ENCODE measurements at places on chromosomes 3 and 15.

- DNase-seq, result no peak
These were observed 32.8 kb downstream of the MUC20 start for GRCh38 chr3:195753581-195753980.

DNA sequence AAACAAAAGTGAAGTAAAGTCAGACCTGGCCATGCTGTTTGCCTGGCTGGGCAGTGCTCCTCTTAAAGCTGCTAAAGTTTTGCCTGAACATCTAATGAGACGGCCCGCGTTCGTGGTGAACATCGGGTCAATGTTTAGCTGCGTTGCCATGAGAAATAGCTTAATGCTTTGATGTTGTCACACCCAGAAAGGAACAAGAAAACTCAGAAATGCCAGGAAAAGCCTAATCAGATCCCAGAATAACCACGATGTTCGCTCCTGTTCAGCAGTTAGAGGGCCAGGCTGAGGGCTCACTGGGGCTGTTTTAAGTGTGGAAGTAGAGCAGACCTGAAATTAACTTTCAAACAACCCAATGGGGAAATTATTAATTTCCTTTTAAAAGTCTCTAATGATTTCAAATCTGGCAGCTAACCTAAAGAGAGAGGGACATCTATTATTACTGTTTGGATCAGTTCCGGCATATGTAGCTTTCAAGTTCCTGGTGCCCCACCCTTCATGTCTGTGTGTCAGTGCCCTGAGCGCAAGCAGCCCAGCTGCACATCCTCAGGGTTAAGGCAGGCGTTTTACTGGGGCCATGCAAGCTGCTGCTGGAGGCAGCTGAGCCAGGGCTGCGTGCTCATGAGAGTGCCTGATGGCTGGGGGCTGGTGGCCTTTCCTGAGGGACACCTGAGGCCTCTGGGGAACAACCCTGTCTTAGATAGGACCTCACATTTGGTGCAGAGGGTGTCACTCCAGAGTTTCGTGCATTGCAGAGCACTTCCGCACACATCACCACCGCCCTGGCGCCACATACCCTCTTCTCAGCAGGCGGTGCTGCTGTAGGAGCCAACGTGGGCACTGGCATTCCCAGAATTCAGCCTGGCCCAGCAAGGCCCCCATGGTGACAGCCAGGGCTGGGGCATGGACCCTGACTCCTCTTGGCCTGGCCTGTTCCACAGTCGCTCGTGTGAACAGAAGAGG lies 76.6 kb downstream of the LRRK1 start:
- DNase-seq, result no peak

- no peak for DNase-seq
These were observed 29.9 kb upstream of the MFSD1 start for GRCh38 chr3:158771982-158772381.

GRCh38 chr15:85422607-85423006 lies 42.2 kb downstream of the AKAP13 start:
- no peak for DNase-seq

DNA sequence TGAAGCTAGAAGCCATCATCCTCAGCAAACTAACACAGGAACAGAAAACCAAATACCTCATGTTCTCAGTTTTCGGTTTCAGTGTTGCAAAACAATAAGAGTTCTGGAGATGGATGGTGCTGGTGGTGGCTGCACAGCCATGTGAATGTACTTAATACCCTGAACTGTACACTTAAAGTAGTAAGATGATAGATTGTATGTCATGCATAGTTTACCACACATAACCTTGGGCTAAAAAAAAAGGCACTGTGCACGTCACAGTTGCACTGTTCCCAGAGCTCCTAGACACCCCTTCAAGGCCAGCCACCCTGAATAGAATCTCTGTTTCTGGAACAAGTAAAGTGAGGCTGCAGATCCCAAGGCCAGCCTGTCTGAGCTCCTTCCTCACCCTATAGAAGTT lies 243.3 kb upstream of the IGF1R start:
- no peak for DNase-seq

DNA sequence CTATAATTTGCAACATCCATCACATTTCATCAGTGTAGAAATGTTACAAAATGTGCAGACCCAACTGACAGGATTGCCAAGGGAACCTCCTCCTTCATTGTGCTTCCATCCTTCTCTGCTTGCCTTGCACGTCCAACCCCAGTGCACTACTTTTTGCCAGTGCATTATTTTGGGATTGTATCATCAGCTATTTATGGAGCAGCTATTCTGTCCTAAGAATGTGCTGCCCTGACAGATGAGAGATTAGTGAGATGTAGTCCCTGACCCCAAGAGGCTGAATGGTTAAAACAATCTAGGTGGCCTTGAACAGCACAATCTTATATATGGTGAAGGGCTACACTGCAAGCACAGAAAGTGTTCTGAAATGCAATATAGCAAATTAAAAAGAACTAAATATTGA lies 935.8 kb downstream of the IGSF11 start:
- no peak for DNase-seq

- no peak for DNase-seq
These were observed 2.9 kb upstream of the RBM6 start for GRCh38 chr3:49937090-49937489.

DNA sequence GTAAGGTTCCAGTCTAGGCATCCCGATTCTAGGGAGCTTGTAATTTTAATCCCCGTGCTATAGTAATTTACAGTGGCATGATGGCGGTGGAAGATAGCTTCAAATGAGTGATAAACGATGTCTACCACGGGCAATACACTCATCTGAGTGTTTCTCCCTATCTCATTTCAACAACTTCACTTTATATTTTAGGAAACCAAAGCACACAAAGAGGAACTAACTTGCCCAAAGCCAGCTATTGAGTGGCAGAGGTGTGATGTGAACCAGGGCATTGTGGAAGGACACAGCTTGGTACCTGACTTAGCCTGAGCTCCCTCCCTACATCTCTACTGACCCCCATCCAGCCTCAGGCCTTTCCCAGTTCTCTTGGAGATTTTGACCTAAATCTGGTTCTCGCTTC lies 16.9 kb upstream of the FILIP1L start:
- no peak for DNase-seq

DNA sequence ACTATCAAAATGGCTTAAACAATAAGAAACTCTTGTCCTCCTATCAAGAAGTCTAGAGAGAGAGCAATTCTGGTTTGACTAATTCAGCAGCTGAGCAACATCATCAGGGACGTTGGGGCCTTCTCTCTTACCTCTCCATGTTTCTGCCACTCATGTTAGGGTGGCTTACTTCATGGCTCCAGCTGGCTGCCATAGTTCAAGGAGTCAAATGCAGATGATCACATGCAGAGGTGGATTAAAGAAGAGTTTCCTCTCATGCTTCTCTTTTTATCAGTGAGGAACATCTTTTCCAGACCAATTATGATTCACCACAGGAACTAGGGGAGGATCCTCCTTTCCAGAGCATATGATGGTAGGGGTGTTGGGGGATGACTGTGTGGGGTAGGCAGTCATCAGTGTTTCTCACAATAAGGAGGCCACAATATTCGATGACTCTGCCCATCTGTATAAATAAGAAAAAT lies 45.5 kb downstream of the NEK11 start:
- no peak for DNase-seq

GRCh38 chr3:69203631-69204314 lies 81.4 kb upstream of the LMOD3 start:
- DNase-seq, result no peak

- DNase-seq, result no peak
These were observed at the start of gene TRIM69 for GRCh38 chr15:44736181-44736765. Gene TRIM69 (plus strand): TSS chr15:44736528. CDS start chr15:44736705, 177 bp downstream.

DNA sequence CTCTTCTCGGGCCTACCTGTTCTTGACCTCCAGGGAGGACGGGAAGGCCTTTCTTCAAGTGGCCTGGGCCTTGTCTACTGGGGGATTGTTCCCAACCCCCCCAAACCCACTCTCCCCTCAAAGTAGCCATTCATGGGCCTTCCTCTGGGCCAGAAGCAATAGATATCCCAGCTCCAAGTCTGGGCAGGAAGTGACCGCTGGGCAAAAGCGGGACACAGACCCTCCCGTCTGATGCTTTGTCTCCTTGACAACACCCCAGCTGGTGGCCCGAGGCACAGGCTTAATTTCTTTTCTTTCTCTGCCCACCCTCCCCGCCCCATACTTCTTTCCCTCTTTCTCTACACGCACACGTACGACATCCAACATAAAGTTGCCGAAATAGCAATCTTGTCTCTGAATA lies 41.4 kb upstream of the FEZF2 start:
- DNase-seq, result no peak

DNA sequence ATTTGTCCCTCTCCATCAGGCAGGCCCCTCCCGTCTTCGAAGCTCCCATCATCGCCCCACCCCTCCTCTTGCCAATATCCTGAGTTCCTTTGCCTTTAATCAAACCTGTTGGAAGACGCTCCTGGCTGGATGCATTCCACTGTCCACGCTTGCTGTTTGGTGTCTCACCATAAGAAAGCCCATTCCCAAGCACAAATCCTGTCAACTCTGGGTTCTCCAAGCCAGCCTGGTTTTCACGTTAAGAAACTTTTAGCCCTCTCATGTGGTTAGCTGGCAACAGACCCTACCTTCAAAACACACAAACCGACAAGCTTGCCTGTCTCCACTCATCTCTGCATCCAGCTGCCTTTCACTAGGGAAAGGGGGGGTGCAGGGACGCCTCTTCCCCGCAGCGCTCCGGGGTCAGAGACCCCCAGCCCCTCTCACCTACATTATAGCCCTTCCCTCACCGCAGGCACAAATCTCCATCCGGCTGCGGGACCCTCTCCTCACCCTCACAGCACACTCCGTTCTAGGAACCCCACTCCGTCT lies 1.1 kb downstream of the GORASP1 start:
- no peak for DNase-seq
